A673 (cell line): ENCODE measurements at places on chromosomes 1 and 21. TPM values are rescaled to one million over a fixed set of nuclear protein-coding genes. Genes with fewer than 3 reads are reported as not detected.

The ASAP3 gene
- 7.8 and 13.8 TPM in 2 replicates for total RNA-seq

The TRAF3IP3 gene
- 1.2 and 1.6 TPM in 2 replicates for total RNA-seq

The RGS13 gene
- total RNA-seq, result 0.09 TPM in 1 of 2 replicates, not detected in the other

The FASLG gene
- not detected in 2 replicates for total RNA-seq

The SLAMF1 gene
- 1.1 and 2.2 TPM in 2 replicates for total RNA-seq

DNA sequence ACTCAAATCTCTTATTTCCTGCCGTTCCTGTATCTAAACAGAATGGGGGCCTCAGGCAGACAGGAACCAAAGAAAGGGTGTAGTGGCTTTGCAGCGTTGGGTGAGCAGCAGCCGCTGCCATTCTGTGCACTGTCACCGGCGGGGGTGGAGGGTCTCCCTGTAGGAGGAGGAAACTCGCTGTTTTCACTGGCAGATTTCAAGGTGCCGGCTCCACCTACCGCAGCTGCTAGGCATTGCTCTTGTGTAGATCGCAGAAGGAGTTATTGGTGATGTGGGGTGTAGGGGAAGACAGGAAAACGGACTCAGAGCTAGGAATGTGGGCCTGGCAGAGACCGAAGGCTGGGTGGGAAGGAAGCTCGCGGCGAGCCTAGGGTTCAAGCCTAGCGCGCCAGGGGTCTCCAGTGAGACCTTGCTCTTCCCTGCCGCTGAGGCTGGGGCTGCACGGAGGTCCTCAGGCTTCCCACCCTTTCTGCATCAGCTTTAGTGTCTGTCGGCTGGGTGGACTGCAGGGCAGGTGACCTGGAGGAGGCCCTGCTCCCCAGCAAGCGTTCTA, 20.8 kb downstream of the ATP5PO start:
- no peak overlapping the region for H3K27ac ChIP-seq
- H3K27me3 ChIP-seq, result no peaks in the 10 kb centered on the region
- H3K36me3 ChIP-seq, result no peaks in the 10 kb centered on the region
- DNase-seq, result peak; percentile 94
- peak overlapping the region; percentile 12 for H3K4me3 ChIP-seq
